ENCODE measurements at places on chromosomes 1 and 21. TPM values are rescaled to one million over a fixed set of nuclear protein-coding genes. Genes with fewer than 3 reads are reported as not detected.

CNIH3 gene
- total RNA-seq: 4.9 TPM

C4BPA gene
- total RNA-seq: not detected

TCHH gene
- total RNA-seq: not detected

CYP4A22 gene
- total RNA-seq: not detected

NOS1AP gene
- not detected for total RNA-seq

TCP10L gene
- 0.25 TPM for total RNA-seq

NECTIN4 gene
- not detected for total RNA-seq

VANGL1 gene
- total RNA-seq: 9.9 TPM

RIPPLY3 gene
- not detected for total RNA-seq

FYB2 gene
- not detected for total RNA-seq

SHISAL2A gene
- total RNA-seq: not detected

WDR64 gene
- not detected for total RNA-seq

LORICRIN gene
- total RNA-seq: not detected

NBPF26 gene
- 11.5 TPM for total RNA-seq

ADAM30 gene
- total RNA-seq: not detected

NBPF6 gene
- not detected for total RNA-seq

KCNH1 gene
- total RNA-seq: not detected

TMPRSS3 gene
- not detected for total RNA-seq

WARS2 gene
- 14.6 TPM for total RNA-seq

LIN28A gene
- not detected for total RNA-seq

SPRR1A gene
- not detected for total RNA-seq

EFNA3 gene
- total RNA-seq: 0.53 TPM

MYBPH gene
- 0.06 TPM for total RNA-seq

SPSB1 gene
- 18.2 TPM for total RNA-seq

INSRR gene
- total RNA-seq: under 0.01 TPM

TRIM63 gene
- total RNA-seq: under 0.01 TPM

ADGRB2 gene
- total RNA-seq: 4.0 TPM

ESPN gene
- not detected for total RNA-seq

TSPAN1 gene
- 1.6 TPM for total RNA-seq

PDE4DIP gene
- 69.1 TPM for total RNA-seq

ATPAF1 gene
- 47.9 TPM for total RNA-seq

SPRR3 gene
- not detected for total RNA-seq

ZFP69B gene
- total RNA-seq: 3.0 TPM

DMRTA2 gene
- total RNA-seq: 0.13 TPM

OTUD3 gene
- 4.6 TPM for total RNA-seq

CCDC27 gene
- not detected for total RNA-seq

KRTAP19-6 gene
- total RNA-seq: not detected

FMO1 gene
- not detected for total RNA-seq

C8A gene
- not detected for total RNA-seq

FCRL1 gene
- not detected for total RNA-seq

LHX4 gene
- under 0.01 TPM for total RNA-seq

SYF2 gene
- 33.7 TPM for total RNA-seq

HTR6 gene
- total RNA-seq: 0.13 TPM

IGSF9 gene
- total RNA-seq: not detected
